ENCODE measurements at places on chromosomes 12 and 14. TPM values are rescaled to one million over a fixed set of nuclear protein-coding genes. Genes with fewer than 3 reads are reported as not detected.

DNA sequence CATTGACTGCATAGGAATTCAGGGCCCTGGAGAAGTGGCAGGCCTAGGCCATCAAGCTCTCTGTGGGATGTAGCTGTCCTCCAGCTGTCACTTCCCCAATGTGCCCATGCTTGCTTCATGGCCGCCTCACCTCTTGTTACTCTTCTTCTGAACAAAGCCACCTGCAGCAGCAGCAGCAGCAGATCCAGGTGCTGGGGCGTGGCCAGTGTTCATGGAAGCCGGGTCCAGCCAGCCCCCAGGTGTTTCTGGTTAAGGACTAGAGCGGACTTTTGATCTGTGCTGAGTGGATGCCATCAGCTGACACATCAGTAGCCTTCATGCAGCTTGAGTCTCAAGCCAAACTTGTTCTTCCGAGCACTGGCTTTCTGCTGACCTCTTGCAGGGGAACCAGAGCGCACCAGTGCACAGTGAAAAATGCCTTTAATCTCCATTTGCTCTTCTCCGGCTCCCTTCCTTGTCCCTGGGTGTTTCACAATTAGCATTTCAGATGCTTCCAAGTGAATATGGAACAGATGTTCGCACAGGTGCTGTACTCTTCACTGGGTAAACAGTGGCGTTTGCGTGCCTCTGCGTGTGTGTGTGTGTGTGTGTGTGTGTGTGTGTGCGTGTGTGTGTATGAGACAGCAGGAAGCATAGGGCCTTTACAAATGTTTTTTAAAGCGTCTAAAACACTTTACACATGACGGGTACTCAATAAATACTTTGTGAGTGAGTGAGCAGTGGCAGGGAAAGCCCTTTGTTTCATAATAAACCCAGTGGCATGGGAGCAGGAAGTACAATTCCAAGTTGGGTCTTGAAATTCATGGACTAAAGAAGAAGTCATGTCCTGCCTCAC lies 20.1 kb downstream of the TPCN1 start:
- peak overlapping the region; percentile 73 for H3K27ac ChIP-seq
- H3K4me1 ChIP-seq: peaks cover 79% of the 10 kb centered on the region
- peaks cover 6% of the 10 kb centered on the region for H3K36me3 ChIP-seq
- no peaks in the 10 kb centered on the region for H3K27me3 ChIP-seq
- DNase-seq: no peak

DNA sequence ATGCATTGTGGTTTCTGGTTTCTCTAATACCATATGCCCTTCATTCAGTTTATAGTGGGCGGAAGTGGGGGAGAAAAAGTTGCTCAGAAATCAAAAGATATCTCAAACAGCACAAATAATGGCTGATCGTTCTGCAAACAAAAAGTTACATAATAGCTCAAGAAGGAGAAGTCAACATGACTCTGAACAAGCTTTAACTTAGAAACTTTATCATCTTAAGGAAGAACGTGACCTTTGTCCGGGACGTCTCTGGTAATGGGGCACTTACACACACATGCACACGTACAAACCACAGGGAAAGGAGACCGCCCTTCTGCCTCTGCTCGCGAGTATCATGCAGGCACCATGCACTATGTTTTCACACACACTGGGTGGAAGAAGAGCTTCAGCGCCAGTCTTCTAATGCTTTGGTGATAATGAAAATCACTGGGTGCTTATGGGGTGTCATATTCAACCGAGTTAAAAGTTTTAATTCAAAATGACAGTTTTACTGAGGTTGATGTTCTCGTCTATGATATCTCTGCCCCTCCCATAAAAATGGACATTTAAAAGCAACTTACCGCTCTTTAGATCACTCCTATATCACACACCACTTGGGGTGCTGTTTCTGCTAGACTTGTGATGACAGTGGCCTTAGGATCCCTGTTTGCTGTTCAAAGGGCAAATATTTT lies 4.7 kb downstream of the FOS start:
- peaks cover 19% of the 10 kb centered on the region for H3K4me1 ChIP-seq
- no peaks in the 10 kb centered on the region for H3K27me3 ChIP-seq
- DNase-seq: no peak
- H3K27ac ChIP-seq: peak overlapping the region; percentile 100
- no peak overlapping the region for H3K4me3 ChIP-seq

GRCh38 chr12:108201808-108202207 lies 72.7 kb downstream of the WSCD2 start:
- DNase-seq: no peak
- H3K36me3 ChIP-seq: no peaks in the 10 kb centered on the region
- no peak overlapping the region for H3K4me3 ChIP-seq

The AKAP6 gene
- total RNA-seq: 7.7 TPM
